ENCODE measurements at places on chromosomes 3 and 15.

- no peak for DNase-seq
These were observed 519.2 kb upstream of the AGTR1 start for GRCh38 chr3:148178503-148178902.

- DNase-seq: no peak
These were observed 26.5 kb downstream of the KNG1 start for GRCh38 chr3:186743666-186744065.

- DNase-seq: no peak
These were observed 95.7 kb downstream of the ROBO1 start for GRCh38 chr3:79672075-79672474.

GRCh38 chr15:31254431-31255175, 72.0 kb upstream of the KLF13 start:
- peak; percentile 96 for DNase-seq

DNA sequence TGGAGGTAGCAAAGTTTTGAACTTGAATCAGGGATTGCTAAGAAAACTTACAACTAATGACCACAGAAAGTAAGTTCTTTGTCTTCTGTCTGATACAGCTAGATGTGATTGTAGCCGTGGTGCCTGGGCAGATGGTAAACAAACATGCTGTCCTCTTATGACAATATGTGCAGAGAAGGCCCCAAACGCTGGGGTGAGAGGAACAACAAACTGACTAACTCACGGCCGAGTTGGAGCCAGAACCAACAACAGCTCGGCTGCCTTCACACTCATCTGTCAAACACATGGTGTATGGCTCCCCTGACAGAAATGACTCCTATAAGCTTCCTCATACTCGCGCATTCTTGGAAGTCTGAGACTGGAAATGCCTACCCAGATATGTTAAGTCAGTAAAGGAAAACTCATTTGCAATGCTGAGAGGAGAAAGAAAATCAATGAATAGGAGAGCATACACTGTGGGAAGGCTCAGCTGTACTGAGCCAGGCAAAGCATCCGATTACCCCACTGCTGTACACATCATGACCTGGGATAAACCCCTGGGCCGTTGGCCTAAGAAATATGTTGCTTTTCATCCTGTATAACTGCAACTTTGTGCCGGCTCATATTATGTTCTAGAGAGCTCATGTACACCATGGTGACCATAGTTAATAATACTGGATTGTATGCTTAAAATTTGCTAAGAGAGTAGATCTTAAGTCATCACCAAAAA, 5.7 kb downstream of the THBS1 start:
- peak; percentile 87 for DNase-seq

- peak; percentile 98 for DNase-seq
These were observed 36.5 kb upstream of the SPTBN5 start for GRCh38 chr15:41930221-41930866.

DNA sequence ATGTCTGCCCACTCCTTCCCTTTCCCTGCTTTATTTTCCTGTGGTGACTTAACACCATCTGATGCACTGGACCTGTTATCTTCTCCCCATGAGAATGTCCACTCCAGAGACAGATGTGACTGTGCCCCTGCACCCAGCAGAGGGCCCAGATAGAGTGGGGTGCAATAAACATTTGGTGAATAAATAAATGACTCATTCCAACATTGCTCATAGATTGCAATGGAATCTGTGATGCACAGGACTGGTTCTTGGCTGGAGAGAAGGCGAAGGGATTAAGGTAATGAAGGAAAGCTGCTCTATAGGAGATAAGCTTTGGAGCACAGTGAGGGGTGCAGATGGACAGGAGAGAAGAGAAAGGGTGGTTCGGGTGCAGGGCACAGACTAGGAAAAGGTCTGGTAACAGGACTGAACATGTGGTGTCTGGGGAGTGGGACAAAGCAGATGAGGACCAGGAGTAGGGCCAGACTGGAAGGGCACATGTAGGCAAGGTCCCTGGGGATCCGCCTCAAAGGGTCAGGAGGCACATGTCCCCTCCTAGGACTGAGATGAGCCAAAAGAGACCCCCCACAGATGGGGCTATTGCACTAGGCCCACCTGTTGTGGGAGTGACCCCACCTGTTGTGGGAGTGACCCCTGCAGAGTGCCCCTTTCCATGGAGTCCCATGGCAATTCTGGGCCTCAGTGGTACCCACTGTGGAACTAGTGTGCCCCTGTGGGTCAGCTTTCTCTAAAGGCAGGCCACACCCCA, 17.5 kb upstream of the POC1A start:
- peak; percentile 61 for DNase-seq

DNA sequence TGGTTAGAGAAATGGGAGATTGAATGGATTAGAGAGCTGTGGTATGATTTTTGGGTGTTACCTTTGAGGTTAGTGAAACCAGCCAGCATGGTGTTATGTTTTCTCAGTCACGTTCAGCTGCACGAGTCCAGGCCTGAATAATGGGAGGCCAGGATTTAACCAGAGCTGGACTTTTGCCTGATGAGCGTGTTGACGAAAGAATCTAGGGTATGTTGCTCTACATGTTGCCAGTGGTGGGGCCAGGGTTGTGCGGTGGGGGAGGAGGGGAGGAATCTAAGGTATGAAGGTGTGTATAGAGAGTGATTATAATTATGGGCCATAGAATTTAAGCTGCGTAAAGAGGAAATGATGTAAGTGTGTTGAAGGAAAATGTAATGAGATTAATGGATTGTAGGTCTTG, 22.8 kb downstream of the MINDY2 start:
- DNase-seq: no peak

GRCh38 chr3:139689122-139689521, 11.3 kb upstream of the NMNAT3 start:
- DNase-seq: no peak

- no peak for DNase-seq
These were observed 8.7 kb downstream of the CD86 start for GRCh38 chr3:122063908-122064307.

GRCh38 chr15:59364248-59364647, 8.4 kb downstream of the MYO1E start:
- peak; percentile 28 for DNase-seq

- no peak for DNase-seq
These were observed 2.2 kb downstream of the HOMER2 start for GRCh38 chr15:82950295-82950694.

DNA sequence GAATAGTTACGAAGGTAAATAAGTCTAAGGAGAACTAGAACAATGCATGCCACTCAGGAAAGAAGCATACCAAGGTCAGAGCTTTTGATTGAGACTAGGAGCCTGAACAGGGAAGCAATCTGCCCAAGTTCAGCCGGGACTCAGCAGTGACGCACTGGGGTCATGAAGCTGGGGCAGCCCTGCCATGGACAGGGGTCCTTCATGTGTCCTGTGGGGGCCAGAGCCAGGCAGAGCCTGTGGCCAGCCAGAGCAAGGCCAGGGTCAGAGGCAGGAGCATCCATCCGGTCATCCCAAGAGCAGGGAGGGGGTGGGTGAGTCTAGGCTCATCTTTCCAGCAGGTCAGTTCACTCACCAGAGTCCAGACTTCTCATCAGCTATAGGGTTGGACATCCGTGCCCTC, 47.9 kb downstream of the FGD5 start:
- no peak for DNase-seq

GRCh38 chr15:35466476-35466875, 79.5 kb downstream of the DPH6 start:
- DNase-seq: no peak

- DNase-seq: no peak
These were observed 53.4 kb upstream of the POMGNT2 start for GRCh38 chr3:43159131-43159875.

DNA sequence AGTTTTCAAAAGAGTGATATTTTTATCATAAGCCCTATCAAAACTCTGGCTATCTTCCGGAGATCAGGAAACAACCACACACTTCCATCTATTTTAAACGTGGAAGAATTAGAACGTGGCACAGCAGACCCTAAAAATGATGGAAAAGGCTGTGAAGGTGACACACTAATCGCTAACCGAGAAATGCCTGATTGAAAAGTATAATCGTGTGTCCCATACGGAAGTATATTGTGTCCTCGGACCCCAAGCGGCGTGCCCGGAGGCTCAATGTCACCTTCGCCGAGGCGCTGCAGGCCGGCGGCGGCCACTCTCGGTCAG, 642 bp downstream of the COX5A start:
- no peak for DNase-seq

GRCh38 chr3:48565186-48565585, 1.6 kb upstream of the UCN2 start:
- no peak for DNase-seq

DNA sequence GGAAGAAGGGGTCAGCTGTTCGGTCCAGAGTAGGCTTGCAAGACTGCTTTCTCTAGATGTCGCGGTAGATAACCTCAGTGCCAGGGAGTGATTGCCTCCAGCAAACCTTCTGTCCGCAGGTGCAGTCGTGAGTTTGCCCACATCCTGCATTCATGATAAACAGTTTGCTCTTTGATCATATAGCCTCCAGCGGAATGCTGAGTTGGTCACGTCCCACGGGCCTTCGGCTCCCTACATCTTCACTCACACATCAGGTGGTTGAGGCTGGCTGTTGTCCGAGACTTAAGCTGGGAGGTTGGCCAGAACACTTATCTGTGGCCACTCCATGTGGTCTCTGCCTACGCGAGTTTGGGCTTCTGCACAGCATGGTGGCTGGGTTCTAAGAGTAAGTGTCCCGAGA, 62.1 kb upstream of the NR2C2 start:
- DNase-seq: no peak

All from EH (cell line).